ENCODE measurements at places on chromosomes 13 and 19. TPM values are rescaled to one million over a fixed set of nuclear protein-coding genes. Genes with fewer than 3 reads are reported as not detected.
A peak's percentile ranks its signal among the peaks of the same experiment; 100 is the strongest.

ATXN8OS gene
- not detected for total RNA-seq

FCAR gene
- total RNA-seq: not detected

CASP14 gene
- total RNA-seq: not detected

IRGQ gene
- total RNA-seq: 19.9 TPM

LHB gene
- total RNA-seq: not detected

GPR12 gene
- total RNA-seq: not detected

- H3K4me1 ChIP-seq: peaks cover 5% of the 10 kb centered on the region
- DNase-seq: peak; percentile 29
- H3K4me3 ChIP-seq: no peak overlapping the region
- H3K27ac ChIP-seq: no peak overlapping the region
- H3K27me3 ChIP-seq: no peaks in the 10 kb centered on the region
Observed at GRCh38 chr13:107301724-107302374, 733.9 kb upstream of the ARGLU1 start.

- H3K27me3 ChIP-seq: no peaks in the 10 kb centered on the region
- DNase-seq: no peak
- H3K27ac ChIP-seq: no peak overlapping the region
- H3K36me3 ChIP-seq: peaks cover 12% of the 10 kb centered on the region
- no peak overlapping the region for H3K4me3 ChIP-seq
Observed at GRCh38 chr13:27628081-27628480, 6.4 kb downstream of the POLR1D start.

DNA sequence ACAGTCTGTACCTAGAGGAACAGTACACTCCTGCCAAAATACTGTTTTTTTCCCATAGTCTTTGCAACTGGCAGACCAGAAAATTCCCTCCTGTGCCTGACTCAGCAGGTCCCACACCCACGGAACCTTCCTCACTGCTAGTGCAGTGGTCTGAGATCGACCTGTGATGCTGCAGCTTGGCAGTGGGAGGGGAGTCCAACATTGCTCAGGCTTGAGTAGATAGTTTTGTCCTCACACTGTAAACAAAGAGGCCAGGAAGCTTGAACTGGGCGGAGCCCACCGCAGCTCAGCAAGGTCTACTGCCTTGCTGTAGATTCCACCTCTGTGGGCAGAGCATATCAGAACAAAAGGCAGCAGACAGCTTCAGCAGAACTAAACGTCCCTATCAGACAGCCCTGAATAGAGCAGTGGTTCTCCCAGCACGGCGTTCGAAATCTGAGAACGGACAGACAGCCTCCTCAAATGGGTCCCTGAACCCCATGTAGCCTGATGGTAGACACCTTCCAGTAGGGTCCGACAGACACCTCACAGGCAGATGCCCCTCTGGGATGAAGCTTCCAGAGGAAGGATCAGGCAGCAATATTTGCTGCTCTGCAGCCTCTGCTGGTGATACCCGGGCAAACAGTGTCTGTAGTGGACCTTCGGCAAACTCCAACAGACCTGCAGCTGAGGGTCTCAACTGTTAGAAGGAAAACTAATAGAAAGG lies 92.7 kb downstream of the SUCLA2 start:
- H3K4me3 ChIP-seq: no peak overlapping the region
- peak; percentile 67 for DNase-seq
- no peaks in the 10 kb centered on the region for H3K27me3 ChIP-seq
- H3K36me3 ChIP-seq: no peaks in the 10 kb centered on the region
- peaks cover 8% of the 10 kb centered on the region for H3K4me1 ChIP-seq
- H3K27ac ChIP-seq: no peak overlapping the region

GRCh38 chr13:26480246-26480855 lies 77.1 kb upstream of the WASF3 start:
- H3K27ac ChIP-seq: no peak overlapping the region
- H3K36me3 ChIP-seq: no peaks in the 10 kb centered on the region
- peaks cover 26% of the 10 kb centered on the region for H3K4me1 ChIP-seq
- DNase-seq: peak; percentile 47
- H3K27me3 ChIP-seq: no peaks in the 10 kb centered on the region

- DNase-seq: no peak
- 0 out of 2 replicates have a peak, but pooled peaks cover 4% of the 10 kb centered on the region for H3K27me3 ChIP-seq
- H3K4me1 ChIP-seq: no peaks in the 10 kb centered on the region
- H3K27ac ChIP-seq: no peak overlapping the region
- no peak overlapping the region for H3K4me3 ChIP-seq
Observed at GRCh38 chr13:78323848-78324247, 279.5 kb downstream of the POU4F1 start.

- H3K4me3 ChIP-seq: peak overlapping the region; percentile 82
- no peaks in the 10 kb centered on the region for H3K4me1 ChIP-seq
- peak overlapping the region; percentile 54 for H3K27ac ChIP-seq
Observed at GRCh38 chr19:12880551-12881171, 588 bp downstream of the DNASE2 start.

DNA sequence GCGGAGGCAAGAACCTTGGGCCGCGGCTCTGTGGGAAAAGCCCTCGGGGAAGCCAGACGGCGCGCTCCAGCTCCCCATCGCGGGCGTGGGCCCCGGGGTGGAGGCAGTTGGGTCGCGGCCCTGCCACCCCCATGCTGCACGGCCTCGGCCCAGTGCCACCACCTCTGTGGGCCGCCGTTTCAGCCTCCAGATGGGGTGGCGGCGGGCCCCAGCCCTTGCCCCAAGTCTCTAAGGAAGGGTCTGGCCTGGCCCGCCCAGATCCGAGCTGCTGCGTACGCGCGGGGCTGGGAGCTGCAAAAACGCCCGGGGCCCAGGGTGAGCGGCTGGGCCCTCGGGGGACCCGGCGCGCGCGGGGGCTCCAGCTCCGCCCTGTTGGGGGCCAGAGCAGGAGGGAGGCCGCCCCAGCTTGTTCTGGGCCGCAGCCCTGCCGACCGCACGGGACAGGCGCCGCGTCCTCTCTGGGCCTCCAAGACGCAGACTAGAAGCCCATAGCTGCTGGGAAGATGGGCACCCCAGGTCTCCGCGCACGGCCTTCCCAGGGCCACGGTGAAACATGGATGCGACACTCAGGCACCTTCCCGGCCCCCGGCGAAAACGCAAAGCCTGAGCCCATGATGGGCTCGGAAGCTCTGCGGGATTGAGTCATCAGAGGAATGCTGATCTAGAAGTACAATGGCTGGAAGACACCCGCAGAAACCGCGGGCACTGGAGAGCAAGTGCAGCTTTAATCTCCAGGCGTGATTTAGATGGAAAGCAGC lies 110.1 kb downstream of the KCTD15 start:
- H3K4me1 ChIP-seq: no peaks in the 10 kb centered on the region
- peak; percentile 35 for DNase-seq
- no peak overlapping the region for H3K27ac ChIP-seq
- no peak overlapping the region for H3K4me3 ChIP-seq

GRCh38 chr13:103437651-103438050 lies 371.4 kb upstream of the SLC10A2 start:
- no peaks in the 10 kb centered on the region for H3K27me3 ChIP-seq
- H3K27ac ChIP-seq: no peak overlapping the region
- no peaks in the 10 kb centered on the region for H3K36me3 ChIP-seq
- no peak for DNase-seq

DNA sequence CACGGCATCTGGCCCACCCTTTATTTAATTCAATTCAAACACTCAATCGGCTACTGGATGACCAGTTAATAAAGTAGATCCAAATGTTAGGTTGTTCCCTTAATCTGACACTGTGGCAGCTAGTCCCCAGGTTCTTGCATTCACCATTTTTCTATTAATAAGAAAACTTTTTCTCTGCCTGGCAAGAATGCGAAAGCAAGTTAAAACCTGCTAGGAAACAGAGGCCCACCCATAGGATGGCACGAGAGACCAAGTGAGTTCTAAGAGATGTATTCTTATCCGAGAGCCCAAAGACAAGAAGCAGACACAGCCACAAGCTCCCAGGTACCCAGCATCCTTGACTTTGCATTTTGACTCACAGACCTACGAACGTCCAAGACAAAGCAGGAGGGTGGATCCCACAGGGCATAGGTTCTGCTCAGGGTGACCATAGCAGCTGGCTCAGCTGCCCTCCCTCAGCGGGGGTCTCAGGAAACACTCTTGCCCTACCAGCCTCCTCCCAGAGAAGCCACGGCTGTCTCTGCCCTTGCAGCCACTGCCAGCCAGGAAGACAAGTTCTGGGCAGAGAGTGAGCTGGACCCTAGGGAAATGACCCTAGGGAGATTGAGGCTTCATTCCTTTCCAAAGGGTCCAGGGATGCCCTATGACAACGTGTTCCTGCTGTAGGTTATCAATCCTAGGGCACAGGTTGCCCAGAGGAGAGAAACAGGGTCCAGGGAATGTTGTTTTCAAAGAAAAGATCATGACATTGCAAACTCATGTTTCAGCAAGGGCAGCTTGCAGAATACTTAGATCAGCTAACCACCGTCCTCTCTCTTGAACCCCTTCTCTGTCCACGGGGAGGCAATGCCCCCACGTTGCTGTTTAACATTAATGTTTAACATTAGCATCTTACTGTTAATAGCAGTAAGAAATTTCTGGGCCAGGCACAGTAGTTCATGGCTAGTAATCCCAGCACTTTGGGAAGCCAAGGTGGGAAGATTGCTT lies 147.2 kb upstream of the ZNF507 start:
- no peak for DNase-seq
- H3K4me1 ChIP-seq: no peaks in the 10 kb centered on the region
- no peak overlapping the region for H3K4me3 ChIP-seq
- no peaks in the 10 kb centered on the region for H3K27me3 ChIP-seq
- H3K36me3 ChIP-seq: no peaks in the 10 kb centered on the region

- no peaks in the 10 kb centered on the region for H3K4me1 ChIP-seq
- no peak overlapping the region for H3K4me3 ChIP-seq
- H3K27me3 ChIP-seq: no peaks in the 10 kb centered on the region
- no peaks in the 10 kb centered on the region for H3K36me3 ChIP-seq
- H3K27ac ChIP-seq: no peak overlapping the region
Observed at GRCh38 chr13:24141333-24141910, 19.1 kb upstream of the SPATA13 start.

GRCh38 chr13:25147638-25148401 lies 24.3 kb downstream of the AMER2 start:
- H3K36me3 ChIP-seq: no peaks in the 10 kb centered on the region
- no peak for DNase-seq
- no peak overlapping the region for H3K4me3 ChIP-seq
- H3K27me3 ChIP-seq: peaks cover 9% of the 10 kb centered on the region
- no peak overlapping the region for H3K27ac ChIP-seq

DNA sequence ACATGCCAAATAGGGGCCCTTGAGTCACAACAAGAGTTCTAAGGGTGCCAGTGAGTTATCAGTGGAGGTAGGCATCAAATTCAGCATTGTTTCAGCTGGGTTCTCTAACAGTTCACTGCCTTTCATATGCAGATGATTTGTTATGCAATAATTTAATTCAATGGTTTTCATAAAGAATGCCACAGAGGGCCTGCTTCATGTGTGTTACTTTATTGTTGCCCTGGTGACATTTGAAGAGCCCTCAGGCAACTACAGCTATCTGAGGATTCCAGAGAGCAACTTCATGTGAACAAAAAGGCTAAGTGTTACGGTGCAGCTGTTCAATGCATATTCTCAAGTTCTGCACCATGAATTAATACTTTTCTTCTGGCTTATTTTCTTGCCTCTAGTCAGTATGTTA lies 43.1 kb upstream of the STARD13 start:
- no peak overlapping the region for H3K4me3 ChIP-seq
- no peak for DNase-seq
- no peak overlapping the region for H3K27ac ChIP-seq
- peaks cover 15% of the 10 kb centered on the region for H3K4me1 ChIP-seq

DNA sequence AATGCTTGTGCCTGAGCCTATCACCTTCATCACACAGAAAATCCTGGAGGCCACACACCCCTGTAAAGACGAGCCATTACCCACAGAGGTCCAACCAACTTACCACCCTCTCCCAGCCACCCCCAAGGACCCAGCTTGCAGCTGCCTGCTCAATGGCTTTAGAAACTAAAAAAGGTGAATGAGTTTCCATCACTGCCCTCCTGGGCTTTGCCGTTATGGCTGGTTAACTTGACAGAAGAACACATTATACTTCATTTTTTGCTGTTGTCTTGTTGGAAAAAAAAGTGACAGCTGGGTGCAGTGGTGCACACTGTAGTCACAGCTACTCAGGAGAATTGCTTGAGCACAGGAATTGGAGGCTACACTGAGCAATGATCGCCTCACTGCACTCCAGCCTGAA lies 17.4 kb upstream of the FEM1A start:
- no peaks in the 10 kb centered on the region for H3K27me3 ChIP-seq
- no peaks in the 10 kb centered on the region for H3K36me3 ChIP-seq
- no peak overlapping the region for H3K4me3 ChIP-seq
- no peak overlapping the region for H3K27ac ChIP-seq
- no peaks in the 10 kb centered on the region for H3K4me1 ChIP-seq
- no peak for DNase-seq

Measured in GM23248 (cell line).